ENCODE measurements at places on chromosomes 1 and 21.

DNA sequence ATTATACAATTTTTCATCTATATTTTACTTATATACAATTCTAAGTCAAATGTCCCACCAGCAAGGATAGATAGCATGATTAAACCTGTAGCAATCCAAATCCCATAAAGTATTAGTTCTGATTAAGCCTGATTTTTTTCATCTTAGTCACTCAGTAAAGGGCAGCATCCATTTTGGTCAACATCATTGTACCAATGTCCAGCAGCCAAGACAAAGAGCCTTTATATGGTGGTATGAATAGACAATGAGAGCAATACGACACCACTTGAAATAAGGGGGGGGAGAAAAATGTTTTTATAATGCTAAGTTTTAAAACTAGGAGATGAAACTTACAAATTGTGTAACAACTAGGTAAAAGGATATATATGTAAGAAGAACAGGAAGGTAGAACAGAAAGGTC is 7.4 kb downstream of the ZNF644 start:
- DNase-seq, result no peak

DNA sequence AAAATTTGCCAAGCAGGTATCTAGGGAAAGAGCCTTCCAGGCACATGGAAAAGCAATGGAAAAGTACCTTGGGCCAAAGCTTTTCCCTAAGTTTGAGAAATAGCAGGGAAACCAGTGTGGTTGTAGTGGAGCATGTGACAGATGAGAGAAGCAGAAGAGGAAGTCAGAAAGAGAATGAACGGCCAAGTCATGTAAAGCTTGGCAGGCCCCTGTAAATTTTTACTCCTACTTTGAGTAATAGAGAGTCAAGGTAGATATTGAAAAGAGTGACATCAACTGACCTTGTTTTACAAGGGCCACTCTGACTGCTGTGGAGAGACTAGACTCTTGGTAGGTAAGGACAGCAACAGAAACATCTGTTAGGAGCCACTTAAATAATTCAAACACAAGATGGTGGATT is 180.9 kb upstream of the PRMT6 start:
- DNase-seq, result no peak

DNA sequence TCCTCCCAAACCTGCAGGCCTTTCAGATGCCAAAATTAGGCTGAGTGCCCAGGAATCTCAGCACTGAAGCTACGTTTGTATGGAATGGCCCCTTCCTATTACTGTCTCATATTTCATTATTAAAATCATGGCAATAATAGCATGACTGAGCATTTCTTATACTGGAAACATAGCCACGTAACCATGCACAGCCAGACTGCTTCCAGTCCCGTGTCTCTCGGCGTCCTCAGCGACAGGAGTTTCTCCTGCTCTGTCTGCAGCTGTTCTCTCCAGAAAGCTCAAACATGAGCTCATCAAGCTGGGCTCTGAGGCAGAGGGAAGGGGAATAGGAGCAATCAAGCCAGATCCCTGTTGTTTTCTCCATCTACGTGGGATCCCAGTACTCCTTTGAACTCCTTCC is 104.0 kb downstream of the CDC7 start:
- no peak for DNase-seq

DNA sequence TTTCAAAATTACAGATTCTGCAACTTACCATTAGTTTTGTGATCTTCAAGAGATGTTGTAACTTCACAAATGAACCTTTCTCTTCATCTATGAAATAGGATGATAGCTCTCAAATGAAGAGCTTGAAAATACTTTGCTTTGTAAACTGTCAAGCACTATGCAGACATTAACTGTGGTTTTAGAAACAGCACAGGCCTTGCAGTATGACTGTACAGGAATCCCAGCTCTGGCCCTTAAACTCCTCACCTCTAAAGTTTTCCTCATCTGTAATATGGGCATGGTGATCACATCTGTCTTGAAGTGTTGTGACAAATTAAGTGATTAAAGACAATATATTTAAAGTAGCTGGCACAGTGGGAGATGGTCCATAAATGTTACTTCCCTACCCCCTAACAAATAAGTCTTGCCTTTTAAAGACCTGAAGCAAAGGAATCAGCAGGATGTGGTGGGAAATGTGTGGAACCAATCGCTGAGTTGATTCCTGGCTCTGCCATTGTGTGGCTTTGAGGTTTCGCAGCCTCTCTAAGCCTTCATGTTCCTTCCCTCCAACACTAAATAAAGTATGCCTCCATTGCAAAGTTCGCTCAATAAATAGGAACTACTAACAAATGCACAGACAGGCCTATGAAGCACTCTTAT is 5.5 kb upstream of the PTP4A2 start:
- DNase-seq, result no peak

- no peak for DNase-seq
These were observed 235.2 kb upstream of the RAB4A start for GRCh38 chr1:229035748-229036082.

DNA sequence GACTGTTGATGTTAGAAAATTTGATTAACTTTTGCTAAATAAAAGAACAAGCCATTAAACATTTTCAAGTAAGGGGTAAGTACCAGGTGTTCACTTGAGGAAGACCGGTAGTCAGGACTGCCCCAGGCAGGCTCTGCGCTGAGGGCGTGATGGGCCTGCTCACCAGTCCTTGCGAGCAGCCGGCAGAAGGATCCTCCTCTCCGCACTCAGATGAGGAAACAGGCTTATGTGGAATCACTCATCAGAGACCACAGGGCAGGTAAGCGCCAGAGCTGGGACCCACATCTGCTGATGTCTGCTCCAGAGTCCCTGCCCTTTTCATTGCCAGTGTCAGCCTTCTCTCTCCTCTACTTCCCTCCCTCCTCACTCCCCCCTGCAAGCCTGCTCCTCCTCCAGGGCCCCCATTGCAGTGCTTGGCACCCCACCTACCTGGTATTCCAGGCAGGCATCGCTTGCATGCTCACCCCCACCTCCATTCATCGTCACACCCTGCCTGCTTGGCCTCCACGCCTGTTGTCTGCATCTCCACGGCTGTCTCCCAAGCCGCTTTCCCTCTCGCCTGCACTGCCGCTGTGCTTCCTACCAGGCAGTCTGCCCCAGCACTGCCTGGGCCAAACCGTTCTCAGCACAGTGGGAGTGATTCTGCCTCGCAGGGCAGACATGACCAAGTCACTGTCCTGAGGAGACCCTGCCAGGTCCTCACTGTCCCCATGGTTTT is 24.7 kb upstream of the KDM4A start:
- DNase-seq, result no peak

GRCh38 chr1:89381618-89382017 is 17.8 kb downstream of the GBP6 start:
- DNase-seq, result no peak

DNA sequence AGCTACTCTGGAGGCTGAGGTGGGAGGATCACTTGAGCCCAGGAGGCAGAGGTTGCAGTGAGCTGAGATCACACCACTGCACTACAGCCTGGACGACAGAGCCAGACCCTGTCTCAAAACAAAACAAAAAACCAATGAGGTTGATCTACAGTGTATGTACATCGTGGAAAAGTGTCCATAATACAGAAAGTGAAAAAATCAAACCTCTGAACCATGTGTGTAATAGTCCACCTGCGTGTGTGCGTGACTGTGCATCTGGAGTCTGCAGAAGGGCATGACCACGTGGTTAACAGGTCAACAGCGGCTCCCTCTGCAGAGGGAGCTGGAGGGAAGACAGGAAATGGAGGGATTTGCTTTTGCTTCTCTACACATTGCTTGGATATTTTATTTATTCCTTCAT is 32.4 kb upstream of the ENO1 start:
- no peak for DNase-seq

DNA sequence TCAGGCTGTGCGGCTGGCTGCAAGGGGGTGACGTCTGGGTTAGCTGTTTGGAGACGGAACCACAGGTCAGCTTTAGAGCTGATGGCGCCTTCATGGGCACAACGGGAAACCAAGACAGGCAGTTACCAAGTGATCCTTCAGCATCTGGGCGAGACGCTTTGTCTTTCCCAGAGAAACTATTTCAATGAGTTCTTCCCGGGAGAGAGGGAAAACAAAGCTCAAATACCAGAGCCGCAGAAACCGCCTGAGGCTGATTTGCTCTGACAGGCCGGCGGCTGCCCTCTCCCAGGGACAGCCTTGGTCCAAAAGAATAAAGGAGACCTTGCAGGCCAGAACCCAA is 76.5 kb downstream of the CD58 start:
- no peak for DNase-seq

DNA sequence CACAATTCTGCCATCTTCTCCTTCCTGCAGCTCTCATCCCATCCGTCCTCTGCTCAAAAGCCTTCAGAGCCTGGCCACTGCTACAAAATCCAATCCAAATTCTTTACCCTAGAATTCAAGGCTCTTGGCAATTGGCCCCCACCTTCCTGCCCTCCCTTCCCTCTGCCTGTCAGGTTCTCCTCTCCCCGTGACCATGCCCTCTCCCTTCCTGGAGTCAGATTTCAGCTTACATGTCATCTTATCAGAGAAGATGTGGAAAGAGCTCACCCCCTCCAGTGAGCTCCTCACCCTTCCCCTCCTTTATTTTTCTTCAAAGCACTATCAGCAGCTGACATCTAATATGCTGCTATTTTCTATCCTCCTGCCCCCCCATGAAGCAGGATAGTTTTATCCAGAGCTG is 86.9 kb downstream of the GRIK3 start:
- DNase-seq, result no peak

DNA sequence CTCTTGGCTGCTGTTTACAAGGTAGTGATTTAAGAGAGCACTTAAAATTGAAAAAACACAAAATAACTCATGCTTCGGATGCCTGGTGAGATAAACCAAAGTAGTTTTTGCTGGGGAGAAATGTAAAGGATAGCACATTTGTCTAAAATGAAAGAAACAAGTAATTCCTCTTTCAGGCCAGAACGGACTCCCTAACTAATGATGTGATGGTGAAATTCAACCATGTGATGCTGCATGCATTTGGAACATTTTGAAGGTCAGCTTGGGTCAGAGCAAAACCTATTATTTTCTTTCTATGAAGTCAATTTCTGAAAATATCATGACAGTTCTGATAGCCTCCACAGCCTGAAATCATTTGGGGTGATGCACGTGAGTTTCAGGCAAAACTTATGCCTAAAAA is 27.6 kb downstream of the NMNAT2 start:
- DNase-seq, result no peak

DNA sequence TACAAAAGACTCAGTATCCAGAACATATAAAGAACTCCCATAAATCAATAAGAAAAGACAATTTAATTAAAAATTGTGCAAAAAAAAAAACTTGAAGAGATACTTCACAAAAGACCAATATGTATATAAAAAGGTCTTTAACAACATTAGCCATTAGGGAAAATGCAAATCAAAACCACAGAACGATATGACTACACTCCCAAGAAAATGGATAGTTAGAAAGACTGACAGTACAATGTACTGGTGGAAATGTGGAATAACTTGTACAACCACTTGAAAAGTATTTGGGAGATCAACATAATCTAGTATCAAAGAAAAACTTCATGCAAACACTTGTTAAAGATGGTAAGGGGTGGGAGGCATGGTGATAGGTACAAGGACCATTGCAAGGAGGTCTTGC is 3.9 kb upstream of the CLCA1 start:
- no peak for DNase-seq

DNA sequence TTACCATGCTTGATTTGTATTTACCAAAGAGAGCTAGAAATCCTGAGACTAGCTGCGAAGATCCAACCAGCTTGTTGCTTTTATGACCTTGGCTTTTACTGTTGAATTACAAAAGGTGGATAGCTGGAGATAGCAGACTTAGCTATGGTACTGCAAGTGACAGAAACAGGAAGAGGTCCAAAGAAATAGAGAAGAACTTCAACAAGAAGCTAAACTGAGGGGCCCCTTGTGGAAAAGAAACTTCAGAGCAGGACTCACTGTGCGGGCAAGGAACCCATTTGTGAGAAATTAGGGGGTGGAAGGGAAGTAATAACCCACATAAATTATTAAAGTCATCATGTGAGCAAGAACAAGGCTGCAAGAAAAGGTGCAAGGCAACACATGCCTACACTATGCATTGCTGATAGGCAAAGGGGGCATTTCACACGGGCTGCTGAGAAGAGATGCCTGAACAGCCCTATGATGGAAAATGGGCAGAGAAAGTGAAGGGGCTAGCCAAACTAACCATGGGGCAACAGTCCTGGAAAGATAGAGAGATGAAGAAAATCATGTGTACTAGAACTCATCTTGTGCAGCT is 116.6 kb upstream of the PRDX6 start:
- no peak for DNase-seq

DNA sequence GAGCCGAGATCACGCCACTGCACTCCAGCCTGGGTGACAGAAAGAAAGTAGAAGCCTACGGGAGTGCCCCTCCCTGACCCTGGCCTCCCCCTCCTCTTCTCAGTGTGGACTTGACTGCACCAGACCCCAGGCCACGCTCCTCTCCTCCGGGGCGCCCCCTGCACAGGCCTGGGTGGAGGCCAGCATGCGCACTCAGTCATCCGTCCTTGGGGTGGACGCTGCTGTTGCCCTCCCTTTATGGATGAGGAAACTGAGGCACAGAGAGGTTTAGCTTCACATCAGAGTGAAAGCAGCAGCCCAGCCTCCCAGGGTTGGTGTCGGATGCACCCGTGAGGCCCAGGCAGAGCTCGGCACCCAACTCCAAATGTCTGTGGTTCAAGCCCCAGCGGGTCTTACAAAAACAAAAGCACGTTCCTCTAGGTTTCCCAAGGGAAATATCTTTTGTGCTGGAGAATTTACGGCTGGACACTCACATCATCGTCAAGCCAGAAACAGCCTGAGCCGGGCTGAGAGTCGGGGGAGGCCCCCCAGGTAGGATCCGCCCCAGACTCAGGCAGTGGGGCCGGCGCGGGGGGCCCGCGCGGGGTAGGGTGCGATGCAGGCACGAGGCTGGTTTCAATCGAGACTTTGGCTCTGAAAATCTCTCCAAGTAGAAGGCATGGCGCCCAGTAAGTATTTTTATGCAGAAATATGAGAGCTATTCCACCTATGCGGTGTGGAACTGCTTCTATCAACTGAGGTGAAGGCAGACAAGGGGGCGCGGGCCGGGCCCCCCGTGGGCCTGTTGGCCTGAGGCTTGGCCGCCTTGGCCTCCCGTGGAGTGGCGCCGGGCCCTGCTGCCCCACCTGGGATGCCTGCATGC is 36.6 kb downstream of the MORN1 start:
- no peak for DNase-seq

DNA sequence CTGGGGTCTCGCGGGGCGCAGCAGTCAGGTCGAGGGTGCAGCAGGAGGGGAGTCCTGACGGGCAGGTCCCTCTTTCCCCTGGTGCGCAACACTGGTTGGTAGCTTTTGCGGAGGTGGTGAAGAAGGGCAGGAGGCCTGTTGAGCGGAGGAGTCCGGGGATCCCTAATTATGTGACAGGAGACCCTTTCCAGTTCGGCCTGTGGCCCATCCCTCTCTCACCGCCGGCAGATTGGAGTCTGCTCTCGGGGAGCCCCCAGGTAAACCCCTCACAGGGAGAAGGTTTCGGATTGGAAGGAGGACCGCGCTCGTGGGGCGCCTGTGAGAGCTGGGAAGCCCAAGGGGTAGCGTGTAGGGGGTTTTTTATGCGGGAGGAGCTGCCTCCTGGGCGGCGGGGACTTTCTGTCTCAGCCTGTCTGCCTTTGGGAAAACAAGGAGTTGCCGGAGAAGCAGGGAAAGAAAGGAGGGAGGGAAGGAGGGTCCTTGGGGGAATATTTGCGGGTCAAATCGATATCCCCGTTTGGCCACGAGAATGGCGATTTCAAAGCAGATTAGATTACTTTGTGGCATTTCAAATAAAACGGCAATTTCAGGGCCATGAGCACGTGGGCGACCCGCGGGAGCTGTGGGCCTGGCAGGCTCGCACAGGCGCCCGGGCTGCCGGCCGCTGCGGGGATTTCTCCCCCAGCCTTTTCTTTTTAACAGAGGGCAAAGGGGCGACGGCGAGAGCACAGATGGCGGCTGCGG is 9.5 kb downstream of the SIM2 start:
- DNase-seq, result no peak
